Stimulated activated naive CD8-positive, alpha-beta T cell treated with anti-CD3 and anti-CD28 coated beads, Interleukin-15, Interleukin-2, amounts not matched to agents 100 U/mL and 50 U/mL, for 24 hours (primary cell): ENCODE measurements at places on chromosomes 3 and 15.

DNA sequence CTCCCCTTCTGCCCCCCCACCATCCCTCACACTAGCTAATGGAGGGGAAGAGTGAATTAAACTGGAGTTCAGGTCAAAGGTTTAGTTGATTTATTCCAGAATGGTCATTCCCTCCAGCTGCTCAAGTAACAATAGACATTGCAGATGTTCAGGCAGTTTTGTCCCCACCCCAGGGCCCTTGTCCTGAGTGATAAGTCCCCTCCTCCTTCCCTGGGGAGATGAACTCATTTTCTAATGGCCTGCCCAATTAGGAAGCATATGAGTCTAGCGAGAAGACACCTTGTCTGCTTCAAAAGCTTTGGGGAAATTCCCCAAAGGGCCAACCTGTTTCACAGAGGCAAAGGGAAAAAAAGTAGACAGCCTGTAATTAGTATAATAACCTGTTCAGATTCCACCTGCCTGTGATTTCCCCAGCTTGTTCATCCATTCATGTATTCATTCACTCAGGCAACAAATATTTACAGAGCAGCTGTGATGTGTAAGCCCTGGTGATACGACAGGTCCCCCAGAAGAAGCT is 165.3 kb downstream of the SHQ1 start:
- DNase-seq = no peak

GRCh38 chr15:98304371-98304770 is 343.9 kb downstream of the ARRDC4 start:
- DNase-seq = no peak

GRCh38 chr3:102511639-102512038 is 76.8 kb downstream of the ZPLD1 start:
- DNase-seq = no peak

- DNase-seq = no peak
Measured at GRCh38 chr3:35757991-35758757, 118.8 kb downstream of the ARPP21 start.

GRCh38 chr3:127233371-127233770 is 40.4 kb downstream of the PRR23E start:
- no peak for DNase-seq

DNA sequence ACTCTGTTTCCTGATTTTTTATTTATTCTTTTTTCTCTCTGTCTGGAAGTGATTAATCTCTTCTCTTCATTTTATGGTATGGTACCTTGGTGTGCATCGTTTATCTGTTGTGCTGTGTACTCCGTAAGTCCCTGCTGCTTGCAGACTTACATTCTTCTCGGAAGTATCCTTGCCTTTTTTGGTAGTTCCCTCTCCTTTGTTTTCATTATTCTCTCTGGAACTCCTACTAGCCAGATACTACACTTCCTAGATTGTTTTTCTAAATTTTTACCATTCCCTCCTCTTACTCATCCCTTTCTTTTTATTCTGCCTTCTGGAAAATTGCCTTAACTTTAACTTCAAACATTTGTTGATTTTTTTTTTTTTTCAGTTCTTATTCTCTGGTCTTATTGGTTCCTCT is 27.2 kb downstream of the PIK3CA start:
- no peak for DNase-seq

DNA sequence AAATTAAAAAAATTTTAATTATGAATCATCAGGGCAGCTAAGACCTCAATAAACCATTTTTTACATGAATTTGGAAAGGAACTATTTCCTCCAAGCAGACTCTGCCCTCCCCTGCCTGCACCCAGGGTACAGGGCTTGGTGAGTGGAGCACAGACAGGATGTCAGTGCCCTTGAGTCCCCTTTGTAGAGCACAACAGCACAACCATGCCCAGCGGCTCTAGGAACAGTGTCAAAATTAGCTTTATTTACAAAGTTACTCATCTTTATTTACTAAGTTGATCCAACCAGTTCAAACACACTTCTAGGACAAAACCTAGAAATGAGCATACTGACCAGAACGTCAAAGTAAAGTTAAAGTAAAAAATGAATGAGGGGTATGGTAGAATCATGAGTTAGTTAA is 90.6 kb upstream of the TSC22D2 start:
- DNase-seq = no peak

GRCh38 chr15:42511007-42511391 is 15.6 kb downstream of the SNAP23 start:
- no peak for DNase-seq

DNA sequence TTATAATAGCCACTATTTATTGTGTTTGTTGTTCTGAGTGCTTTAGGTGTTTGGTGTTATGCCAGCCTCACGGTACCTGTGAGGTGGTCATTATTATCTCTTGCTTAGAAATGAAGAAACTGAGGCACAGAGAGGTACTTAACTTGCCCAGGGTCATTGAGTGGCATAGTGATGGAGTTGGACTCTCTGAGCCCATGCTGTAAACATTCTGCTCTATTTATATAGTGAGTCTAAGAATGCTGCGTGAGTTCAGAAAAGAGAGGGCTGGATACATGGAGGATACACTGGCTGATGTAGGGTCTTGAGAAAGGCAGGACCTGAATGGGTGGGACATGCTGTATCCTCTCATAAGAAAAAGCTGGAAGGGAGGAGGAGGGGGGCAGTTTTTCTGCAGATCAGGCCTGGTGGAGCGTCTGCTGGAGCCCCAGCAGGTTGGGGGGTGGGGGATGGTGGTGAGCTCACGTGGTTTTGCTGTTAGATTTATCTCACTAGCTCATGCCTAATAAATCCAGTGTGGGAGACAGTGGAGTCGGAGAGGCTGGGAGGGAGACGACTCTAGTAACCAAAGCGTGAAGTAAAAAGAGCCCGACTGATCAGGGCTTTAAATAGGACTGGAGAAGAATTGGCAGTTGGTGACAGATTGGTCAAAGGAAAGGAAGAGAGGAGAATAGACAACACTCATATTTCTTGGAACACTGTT is 16.0 kb downstream of the MED12L start:
- no peak for DNase-seq

DNA sequence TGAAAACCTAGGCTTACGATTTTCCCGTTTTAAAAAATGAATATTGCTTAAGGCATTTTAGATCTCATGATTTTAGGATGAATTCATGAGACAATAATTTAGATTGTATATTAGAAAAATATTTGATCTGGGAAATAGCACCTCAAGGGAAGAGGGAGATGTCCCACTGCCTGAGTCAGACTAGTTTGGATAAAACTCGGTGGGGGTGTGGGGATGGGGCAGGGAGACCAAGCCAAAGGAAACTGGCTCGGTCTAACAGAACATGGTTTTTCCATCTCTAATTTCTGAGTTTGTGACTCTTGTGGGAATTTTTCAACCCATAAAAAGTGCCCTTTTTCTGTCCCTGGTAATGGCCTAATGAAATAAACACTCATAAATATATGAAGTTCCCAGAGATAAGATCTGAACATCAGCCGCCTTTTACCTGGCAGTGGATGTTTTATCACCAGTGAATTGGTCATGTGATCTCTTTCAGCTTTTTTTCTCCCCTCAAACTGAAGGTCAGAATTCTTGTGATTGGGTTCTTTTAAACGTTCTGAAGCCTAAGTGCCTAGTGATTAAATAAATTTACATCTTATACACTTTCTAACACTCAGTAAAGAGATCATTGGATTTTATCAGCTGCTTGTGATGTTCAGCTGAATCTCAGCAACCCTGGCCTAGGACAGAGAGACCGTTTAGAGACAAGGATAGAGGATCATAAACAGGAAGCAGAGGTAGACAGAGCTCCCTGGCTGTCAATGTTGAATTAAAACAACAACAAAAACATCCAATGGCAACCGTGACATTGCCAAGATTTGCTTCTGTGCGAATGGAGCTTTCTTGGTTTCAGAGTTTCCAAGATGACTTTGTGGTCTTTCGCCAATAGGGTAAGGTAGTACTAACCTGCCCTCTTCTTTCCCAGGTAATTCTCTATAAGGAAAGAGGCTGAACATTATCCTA is 1038.2 kb downstream of the MCTP2 start:
- no peak for DNase-seq

DNA sequence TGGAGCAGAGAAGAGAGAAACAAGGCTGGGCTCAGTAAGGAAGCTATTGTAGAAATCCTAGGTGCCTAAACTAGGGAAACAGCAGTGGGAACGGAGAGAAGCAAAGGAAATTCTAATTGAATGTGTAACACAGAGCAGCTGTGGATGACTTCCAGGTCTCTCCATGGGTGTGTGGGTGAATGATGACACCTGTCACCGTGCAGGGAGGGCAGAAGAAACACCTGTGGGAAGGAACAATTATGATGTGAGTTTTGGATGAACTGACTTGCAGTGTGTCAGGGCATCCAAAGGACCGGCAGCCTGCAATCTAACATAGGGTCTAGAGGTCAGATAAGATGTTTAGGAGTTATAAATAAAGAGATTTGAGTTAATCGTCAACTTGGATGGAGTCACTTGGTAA is 144.2 kb downstream of the RYR3 start:
- no peak for DNase-seq

GRCh38 chr3:151612115-151612514 is 121.6 kb upstream of the AADACL2 start:
- DNase-seq = no peak

- no peak for DNase-seq
Measured at GRCh38 chr3:128166971-128167453, 13.7 kb downstream of the EEFSEC start.

DNA sequence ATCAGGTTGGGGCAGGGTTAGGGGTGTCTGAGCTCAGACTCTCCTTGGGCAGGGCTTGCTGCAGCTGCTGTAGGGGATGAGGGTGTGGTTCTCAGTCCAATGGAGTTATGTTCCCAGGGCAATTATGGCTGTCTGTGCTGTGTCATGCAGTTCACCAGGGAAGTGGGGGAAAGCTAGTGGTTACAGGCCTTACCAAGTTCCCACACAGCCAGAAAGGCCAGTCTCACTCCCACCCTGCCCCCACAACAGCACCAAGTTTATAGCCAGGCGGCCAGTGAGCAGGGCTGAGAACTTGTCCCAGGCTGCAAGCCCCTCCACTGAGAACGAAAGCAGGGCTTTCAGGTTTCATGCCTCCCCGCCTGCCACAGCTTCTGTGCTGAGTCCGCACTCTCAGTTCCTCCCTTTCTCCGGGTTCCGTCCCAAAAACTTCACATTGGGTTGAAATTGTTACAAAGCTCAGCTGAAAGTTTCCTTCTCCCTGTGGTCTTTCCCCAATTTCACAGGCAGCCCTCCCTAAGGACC is 19.6 kb upstream of the CPOX start:
- DNase-seq = no peak

DNA sequence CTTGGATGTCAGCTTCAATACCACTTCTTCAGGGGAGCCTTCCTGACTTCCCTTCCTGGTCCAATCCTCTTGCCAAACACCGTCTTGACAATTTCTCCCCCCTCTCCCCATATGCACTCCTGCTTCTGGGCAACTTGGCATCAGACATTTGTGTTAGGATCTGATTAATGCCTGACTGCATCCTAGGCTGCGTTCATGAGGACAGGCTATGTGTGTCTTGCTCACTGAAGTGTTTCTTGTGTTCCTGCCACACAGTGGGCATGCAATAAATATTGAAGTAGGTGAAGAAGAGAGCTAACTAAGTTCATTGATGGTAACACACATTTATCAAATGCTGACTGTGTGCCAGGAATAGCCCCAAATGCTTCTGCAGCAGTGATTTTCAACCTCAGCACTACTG is 36.4 kb upstream of the WNT5A start:
- DNase-seq = no peak

- no peak for DNase-seq
Measured at GRCh38 chr3:52146811-52147210, 7.4 kb downstream of the POC1A start.

DNA sequence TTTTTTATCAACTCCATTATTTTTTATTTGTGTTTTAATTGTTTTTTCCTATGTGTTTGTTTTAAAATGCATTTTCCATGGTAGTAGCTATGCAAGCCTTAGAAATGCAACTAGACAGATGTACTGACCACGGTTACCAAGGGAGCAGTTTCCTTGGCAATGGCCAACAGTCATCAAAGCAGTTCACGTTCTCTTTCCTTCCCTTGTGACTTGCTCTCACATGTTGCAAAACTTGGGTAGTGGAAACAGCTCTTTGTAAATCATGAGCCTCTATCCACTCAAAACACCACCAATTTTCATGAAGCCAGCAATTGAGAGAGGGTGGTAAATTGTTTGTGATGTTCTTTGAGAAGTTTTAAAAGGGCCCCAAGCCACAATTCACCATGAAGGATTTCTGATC is 499.4 kb upstream of the MDFIC2 start:
- DNase-seq = no peak

GRCh38 chr3:132248490-132248889 is 68.7 kb upstream of the ACP3 start:
- no peak for DNase-seq

- no peak for DNase-seq
Measured at GRCh38 chr3:136535906-136536305, 216.3 kb downstream of the STAG1 start.
